M059J (cell line): ENCODE measurements at places on chromosomes 6 and 20.

DNA sequence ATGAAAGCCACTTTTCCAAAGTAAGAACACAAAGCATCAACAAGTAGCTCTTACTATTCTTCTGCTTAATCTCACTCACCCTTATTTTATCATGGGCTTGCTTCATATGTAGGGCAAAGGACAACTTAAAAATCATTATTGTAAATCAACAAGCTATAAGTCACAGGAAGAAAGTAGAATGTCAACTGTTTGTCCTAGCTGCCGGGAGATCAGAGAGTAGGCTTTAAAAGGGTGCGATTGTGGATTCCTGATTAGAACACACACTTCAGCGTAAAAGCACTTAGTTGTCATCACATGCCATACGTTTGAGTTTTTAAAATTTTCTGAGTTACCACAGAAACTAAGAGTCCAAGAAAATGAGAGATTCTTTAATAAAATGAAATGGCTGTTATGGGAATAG is 44.4 kb upstream of the NHSL1 start:
- DNase-seq: no peak

- DNase-seq: peak; percentile 4
Measured at GRCh38 chr6:132316970-132317369, 84.3 kb downstream of the MOXD1 start.

- no peak for DNase-seq
Measured at GRCh38 chr6:62236784-62237183, 49.2 kb downstream of the KHDRBS2 start.

GRCh38 chr20:50920997-50921396 is 10.2 kb downstream of the ADNP start:
- peak; percentile 51 for DNase-seq

- DNase-seq: no peak
Measured at GRCh38 chr6:3663081-3663480, 88.4 kb downstream of the PXDC1 start.
